ENCODE measurements at places on chromosomes 12 and 14. TPM values are rescaled to one million over a fixed set of nuclear protein-coding genes. Genes with fewer than 3 reads are reported as not detected.

- H3K4me3 ChIP-seq: no peak overlapping the region
- no peaks in the 10 kb centered on the region for H3K36me3 ChIP-seq
- peaks cover 4% of the 10 kb centered on the region for H3K4me1 ChIP-seq
- H3K27me3 ChIP-seq: no peaks in the 10 kb centered on the region
These were observed 297.5 kb downstream of the NAV3 start for GRCh38 chr12:78128211-78128610.

DNA sequence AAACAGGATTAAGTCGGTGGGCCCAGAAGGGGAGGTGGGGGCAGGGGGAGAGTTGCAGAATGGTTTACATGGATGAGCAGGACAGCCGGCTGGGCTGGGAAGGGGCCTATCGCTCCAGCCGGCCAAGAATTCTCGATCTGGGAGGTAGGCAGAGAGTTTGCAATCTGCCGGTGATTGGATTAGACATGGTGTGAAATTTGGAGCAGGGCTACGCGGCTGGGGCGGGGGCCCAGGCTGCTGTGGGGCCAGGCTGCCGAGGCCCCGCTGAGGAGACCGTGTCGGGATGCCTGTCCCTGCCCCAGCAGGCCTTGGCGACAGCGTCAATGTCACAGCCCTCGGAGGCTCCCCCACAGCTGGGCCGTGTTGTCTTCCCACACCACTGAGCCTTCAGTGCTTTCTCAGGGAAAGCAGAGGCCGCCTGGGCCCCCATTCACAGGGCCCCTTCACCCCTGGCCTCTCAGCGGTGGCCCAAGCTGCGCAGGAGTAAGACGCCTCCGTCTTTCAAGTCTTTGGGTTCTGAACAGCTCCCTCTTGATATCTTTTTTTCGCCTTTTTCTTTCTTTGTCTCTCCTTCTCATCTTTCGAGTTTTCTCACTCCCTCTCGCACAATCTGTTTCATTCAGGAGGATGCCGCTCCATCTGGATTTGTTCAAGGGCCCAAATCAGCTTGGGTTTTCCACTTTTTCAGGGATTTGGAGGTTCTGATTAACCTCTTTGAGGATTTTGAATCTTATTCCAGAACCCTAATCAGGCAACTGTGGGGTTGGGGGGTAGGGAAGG is 117.5 kb upstream of the PARP11 start:
- no peak for DNase-seq
- H3K27me3 ChIP-seq: no peaks in the 10 kb centered on the region
- no peak overlapping the region for H3K27ac ChIP-seq
- H3K4me3 ChIP-seq: no peak overlapping the region
- H3K4me1 ChIP-seq: no peaks in the 10 kb centered on the region

DNA sequence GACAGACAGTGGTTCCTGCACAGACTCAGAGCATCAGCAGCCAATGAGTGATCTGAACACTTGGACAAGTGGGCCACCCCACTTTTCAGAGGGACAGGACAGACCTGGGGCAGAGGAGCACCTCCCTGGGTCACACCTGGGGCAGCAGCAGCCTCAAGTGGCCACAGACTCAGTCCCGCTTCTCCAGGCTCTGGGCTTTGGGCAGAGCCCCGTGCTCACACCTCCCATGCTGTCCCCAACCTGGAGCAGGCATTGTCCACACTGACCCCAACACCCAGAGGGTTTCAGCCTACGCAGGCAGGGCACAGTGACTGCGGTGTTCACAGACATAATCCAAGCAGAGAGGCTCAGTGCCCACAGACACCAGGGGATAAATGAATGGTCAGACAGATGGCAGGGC is 135.5 kb upstream of the SFSWAP start:
- H3K4me3 ChIP-seq: no peak overlapping the region
- no peak for DNase-seq
- H3K27me3 ChIP-seq: no peaks in the 10 kb centered on the region
- no peak overlapping the region for H3K27ac ChIP-seq
- no peaks in the 10 kb centered on the region for H3K36me3 ChIP-seq

- peaks cover 31% of the 10 kb centered on the region for H3K36me3 ChIP-seq
- no peaks in the 10 kb centered on the region for H3K27me3 ChIP-seq
- peaks cover 32% of the 10 kb centered on the region for H3K4me1 ChIP-seq
These were observed 1.0 kb downstream of the ORMDL2 start for GRCh38 chr12:55818886-55819285.

DNA sequence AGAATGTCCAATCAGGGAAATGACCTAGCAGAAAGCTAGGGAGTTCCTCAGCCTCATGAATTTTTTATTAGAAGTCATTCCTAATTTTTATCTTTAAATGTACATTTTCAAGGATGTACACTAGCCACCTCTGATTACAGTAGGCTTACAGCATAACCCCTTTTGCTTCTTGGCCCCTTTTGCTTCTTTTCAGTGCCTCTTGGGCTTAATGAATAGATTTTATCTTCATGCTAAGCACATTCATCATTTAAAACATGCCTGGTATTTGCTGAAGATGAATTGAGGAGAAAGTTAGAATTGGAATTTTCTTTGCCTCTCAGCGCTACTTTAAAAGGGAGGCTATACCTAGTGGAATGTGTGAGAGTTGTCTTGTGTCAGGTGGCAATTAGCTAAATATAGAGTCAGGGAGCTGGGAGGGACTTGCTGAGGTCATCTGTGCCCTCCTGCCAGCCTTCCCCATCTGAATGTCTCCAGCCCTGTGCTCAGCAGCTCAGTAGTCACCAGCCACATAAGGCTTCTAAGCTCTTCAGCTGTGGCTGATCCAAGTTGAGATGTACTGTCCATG is 132.1 kb downstream of the SAMD4A start:
- H3K36me3 ChIP-seq: no peaks in the 10 kb centered on the region
- H3K4me3 ChIP-seq: no peak overlapping the region
- H3K27me3 ChIP-seq: no peaks in the 10 kb centered on the region
- DNase-seq: peak; percentile 48
- 0 out of 2 replicates have a peak, but pooled peaks cover 8% of the 10 kb centered on the region for H3K4me1 ChIP-seq
- H3K27ac ChIP-seq: 0 out of 2 replicates have a peak overlapping the region, but pooled peaks have one; percentile 30

DNA sequence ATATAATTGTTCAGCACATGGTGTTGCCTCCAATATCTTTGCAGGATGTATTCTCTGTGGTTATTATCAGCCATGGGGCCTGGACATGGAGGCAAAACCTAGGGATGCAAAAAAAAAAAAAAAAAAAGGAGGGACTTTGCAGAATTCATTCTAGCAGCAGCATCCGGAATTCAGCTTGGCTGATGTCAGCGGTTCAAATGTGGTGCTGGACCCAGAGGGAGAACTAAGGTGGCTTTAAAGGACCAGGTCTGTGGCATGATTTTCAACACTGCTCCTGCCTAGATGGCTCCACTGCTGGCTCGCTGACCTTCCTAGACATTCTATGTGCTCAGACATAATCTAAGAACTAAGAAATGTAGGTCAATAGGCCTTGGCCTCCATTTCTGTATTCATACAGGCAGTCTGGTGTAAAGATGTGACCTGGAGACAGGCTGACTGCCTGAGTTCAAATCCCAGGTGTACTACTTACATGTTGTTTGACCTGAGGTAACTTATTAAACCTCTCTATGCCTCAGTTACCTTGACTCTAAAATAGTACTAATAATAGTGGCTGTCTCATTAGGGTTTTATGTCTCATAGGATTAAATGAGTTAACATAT is 108.6 kb downstream of the PPM1A start:
- DNase-seq: no peak
- H3K36me3 ChIP-seq: no peaks in the 10 kb centered on the region
- no peaks in the 10 kb centered on the region for H3K27me3 ChIP-seq
- H3K4me1 ChIP-seq: peaks cover 13% of the 10 kb centered on the region
- H3K27ac ChIP-seq: no peak overlapping the region

DNA sequence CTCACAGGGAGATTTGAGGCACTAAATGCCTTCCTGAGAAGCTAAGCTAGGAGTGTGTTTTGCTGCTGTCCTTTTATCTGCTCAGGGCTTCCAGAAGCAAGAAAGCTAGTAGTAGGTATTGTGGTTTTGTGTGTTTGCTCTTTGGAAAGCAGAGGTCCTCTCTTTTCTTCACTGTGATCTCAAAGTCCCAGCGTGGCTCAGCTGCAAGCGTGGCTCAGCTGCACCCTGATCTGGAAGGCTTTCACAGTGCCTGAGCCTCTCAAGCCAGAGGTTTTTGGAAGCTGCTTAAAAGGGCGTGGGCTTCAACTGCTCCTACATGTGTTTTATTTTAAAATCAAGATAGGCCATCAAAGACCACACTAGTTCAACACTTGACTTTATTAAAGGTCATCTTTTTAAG is 337.4 kb upstream of the RGS6 start:
- no peaks in the 10 kb centered on the region for H3K27me3 ChIP-seq
- H3K4me3 ChIP-seq: no peak overlapping the region
- H3K4me1 ChIP-seq: peaks cover 4% of the 10 kb centered on the region
- no peak for DNase-seq
- no peak overlapping the region for H3K27ac ChIP-seq
- peaks cover 2% of the 10 kb centered on the region for H3K36me3 ChIP-seq

- no peak overlapping the region for H3K27ac ChIP-seq
- no peak for DNase-seq
- no peaks in the 10 kb centered on the region for H3K36me3 ChIP-seq
- peaks cover 52% of the 10 kb centered on the region for H3K4me1 ChIP-seq
- H3K27me3 ChIP-seq: no peaks in the 10 kb centered on the region
- H3K4me3 ChIP-seq: no peak overlapping the region
These were observed 319.1 kb downstream of the ZFP36L1 start for GRCh38 chr14:68473794-68474193.

- H3K36me3 ChIP-seq: no peaks in the 10 kb centered on the region
- H3K27me3 ChIP-seq: no peaks in the 10 kb centered on the region
- no peaks in the 10 kb centered on the region for H3K4me1 ChIP-seq
- no peak overlapping the region for H3K4me3 ChIP-seq
- no peak overlapping the region for H3K27ac ChIP-seq
These were observed 290.9 kb downstream of the AACS start for GRCh38 chr12:125356111-125356510.

Gene SOX5
- 2.1 TPM for total RNA-seq

- no peaks in the 10 kb centered on the region for H3K36me3 ChIP-seq
- no peak overlapping the region for H3K27ac ChIP-seq
- no peaks in the 10 kb centered on the region for H3K27me3 ChIP-seq
- no peak overlapping the region for H3K4me3 ChIP-seq
- no peaks in the 10 kb centered on the region for H3K4me1 ChIP-seq
- DNase-seq: no peak
These were observed 257.0 kb downstream of the ETNK1 start for GRCh38 chr12:22881878-22882385.

DNA sequence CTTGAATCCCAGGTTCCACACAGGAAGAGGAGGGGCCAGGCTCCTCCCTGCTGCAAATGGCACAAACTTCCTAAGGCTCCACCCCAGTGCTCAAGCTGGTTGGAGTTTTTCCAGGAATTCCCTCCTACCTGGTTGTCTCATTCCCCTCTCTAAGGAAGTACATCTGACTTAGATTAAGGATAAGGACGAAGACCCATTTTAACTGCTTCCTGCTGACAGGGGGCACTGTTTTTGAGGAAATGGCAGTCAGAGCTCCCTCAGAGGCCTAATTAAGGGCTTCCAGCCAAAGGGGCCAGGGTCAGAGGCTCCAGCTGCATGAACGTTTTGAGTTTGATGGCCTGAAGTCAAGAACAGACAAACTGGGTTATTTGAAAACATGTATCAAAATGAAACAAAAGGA is 1084.7 kb downstream of the SLC6A15 start:
- no peaks in the 10 kb centered on the region for H3K27me3 ChIP-seq
- peaks cover 9% of the 10 kb centered on the region for H3K4me1 ChIP-seq
- no peak overlapping the region for H3K27ac ChIP-seq
- H3K4me3 ChIP-seq: no peak overlapping the region
- peak; percentile 76 for DNase-seq

DNA sequence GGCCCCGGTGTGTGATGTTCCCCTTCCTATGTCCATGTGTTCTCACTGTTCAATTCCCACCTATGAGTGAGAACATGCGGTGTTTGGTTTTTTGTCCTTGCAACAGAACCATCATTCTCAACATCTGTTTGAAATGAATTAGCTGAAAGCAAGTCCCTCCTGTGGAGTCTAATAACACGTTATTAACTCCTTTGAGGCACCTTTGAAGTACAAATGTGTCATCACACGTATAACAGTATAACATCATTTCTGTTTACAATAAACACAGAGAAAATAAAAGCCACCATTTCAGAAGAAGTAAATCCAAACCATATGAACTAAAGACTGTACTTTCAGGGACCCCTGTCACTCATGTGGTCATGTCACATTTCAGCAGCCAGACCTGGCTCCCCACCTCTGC is 198.5 kb downstream of the STXBP6 start:
- no peak overlapping the region for H3K27ac ChIP-seq
- no peaks in the 10 kb centered on the region for H3K27me3 ChIP-seq
- no peaks in the 10 kb centered on the region for H3K36me3 ChIP-seq
- no peak for DNase-seq
- H3K4me1 ChIP-seq: peaks cover 18% of the 10 kb centered on the region

DNA sequence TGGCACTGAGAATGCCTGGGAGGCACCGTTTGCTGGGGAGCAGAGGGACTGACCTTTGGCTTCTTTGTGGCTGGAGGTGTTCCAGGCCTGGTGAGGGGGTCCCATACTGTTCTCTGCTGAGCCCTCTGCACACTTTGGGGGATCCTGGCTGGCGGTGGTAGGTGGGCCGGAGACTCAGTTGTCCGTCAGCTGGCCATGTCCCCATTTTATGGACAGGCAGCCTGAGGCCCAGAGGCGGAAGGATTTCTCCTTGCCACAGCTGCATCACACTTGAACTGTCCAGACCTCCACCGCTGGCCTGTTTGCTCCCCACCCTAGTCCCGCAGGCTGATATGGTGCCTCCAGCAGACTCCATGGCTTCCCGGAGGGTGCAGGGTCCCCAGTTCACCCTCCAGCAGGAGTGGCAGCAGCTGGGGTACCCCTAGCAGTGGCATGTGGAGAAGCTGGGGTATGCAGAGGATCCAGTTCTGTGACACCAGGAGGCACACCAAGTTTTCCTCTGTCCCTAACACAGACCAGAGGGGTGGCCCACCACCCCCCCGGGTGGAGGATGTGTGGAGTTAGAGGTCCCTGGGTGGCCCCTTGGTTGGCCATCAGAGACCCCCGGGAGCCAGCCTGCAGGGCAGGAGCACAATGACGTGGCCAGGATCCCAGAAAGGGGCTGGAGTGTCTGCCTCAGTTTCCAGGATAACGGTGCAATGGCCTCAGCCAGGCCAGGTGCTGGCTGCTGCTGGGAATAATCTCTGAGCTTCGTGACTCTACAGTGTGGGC is 14.8 kb downstream of the SLC25A29 start:
- no peak overlapping the region for H3K27ac ChIP-seq
- H3K4me3 ChIP-seq: no peak overlapping the region
- DNase-seq: no peak

Data from GM23338 (cell line).